ENCODE measurements at places on chromosomes 1 and 21.

DNA sequence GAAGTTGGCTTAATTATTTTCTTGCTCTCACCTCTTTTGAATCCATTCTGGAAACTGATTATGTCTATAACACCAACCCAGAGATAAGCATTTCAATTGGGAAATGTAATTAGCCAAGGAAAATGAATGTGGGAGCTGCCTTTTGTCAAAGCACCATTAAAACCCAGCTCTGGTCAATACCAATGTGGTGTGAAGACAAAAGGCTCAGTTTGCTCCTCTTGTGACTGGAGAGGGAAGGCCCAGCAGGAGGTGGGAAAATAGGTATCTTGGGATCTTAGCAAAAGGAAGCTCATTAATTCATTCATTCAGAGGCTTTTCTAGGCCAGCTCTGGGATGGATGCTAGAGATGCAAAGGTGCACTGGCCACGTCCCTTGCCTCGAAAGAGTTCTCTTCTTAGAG is 75.0 kb upstream of the SELENON start:
- no peak for DNase-seq

- no peak for DNase-seq
Measured at GRCh38 chr1:189803364-189803763, 674.3 kb downstream of the BRINP3 start.

- no peak for DNase-seq
Measured at GRCh38 chr1:206467915-206468314, 2.4 kb upstream of the IKBKE start.

DNA sequence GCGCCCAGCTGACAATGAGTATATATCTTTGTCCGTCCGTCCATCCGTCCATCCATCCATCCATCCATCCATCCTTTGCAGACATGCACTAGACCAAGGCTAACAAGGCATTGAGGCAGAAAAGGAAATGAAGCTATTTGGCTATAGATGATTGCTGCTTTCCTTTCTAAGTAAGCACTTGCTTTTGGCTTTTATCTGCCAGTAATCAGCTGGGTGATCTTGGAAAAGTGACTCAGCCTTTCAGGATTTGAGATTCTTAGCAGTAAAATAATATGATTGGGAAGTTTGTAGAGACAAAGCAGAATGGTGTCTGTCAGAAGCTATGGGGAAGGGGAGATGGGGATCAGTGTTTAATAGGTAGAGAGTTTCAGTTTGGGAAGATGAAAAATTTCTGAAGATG is 22.7 kb downstream of the ZFYVE9 start:
- DNase-seq, result no peak

DNA sequence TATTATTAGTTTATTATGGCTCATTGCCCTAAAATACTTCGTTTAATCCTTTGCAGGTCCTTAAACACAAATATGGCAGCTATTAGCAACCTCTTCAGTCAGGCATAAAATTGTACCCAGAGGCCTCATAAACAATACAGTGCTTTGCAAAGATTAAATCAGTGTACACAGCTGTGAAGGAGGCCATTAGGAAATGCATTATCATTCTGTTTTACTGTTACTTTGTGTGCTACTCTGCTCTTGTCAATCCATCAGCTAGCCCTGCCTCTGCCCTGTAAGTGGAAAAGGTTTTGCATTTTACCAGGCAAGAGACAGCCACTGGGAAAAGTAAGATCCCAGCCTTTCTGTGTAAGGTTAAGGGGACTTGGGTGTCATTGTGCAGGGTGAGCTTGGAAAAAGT is 415.7 kb upstream of the DAB1 start:
- no peak for DNase-seq

- DNase-seq, result no peak
Measured at GRCh38 chr1:42971841-42972291, 13.2 kb upstream of the SLC2A1 start.

GRCh38 chr1:61254634-61255357 is 172.4 kb downstream of the NFIA start:
- peak; percentile 48 for DNase-seq

GRCh38 chr1:222923506-222923905 is 108.7 kb downstream of the DISP1 start:
- no peak for DNase-seq

DNA sequence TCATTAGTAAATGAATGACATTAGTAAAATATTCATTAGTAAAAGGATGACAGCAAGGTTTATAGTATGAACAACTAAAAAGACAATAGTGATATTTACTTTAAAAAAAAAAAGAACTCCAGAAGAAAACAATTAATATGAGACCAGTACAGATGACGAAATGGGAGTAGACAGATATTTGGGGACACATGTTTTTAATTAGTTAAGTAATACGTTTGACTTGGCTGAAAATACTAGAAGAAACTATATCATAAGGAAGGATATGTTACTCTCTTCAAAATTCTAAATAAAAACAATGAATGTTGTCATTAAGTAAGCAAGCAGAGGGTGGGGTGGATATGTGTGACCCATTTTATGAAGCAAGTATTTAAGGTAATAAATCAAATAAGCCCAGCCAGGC is 61.9 kb downstream of the GPATCH2 start:
- DNase-seq, result no peak

GRCh38 chr1:152188673-152189591 is 29.9 kb upstream of the RPTN start:
- peak; percentile 58 for DNase-seq

GRCh38 chr1:182770232-182770631 is 19.3 kb upstream of the NPL start:
- no peak for DNase-seq

- peak; percentile 60 for DNase-seq
Measured at GRCh38 chr1:160541622-160542302, 18.7 kb upstream of the SLAMF6 start.

DNA sequence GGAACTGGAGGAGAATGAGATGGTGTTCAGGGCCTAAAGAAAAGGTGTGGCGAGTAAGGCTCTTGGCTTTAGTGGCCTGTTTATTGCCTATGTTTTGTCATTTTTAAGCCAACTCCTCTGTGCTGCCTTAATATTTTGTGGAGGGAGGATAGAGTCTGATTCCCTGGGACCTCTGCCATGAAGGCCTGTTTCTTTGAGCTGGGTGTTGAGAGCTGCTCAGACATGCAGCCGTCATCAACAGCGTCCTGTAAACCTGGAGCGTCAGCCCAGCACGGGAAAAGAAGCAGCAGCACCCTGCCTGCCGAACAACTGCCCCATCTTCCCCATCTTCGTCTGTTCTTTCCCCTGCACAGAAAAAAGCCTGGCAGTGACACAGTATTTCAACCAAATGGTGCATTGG is 27.1 kb upstream of the SNX27 start:
- no peak for DNase-seq

- no peak for DNase-seq
Measured at GRCh38 chr1:116737855-116738321, 16.3 kb upstream of the CD2 start.

GRCh38 chr1:244041466-244042120 is 9.5 kb upstream of the ZBTB18 start:
- DNase-seq, result no peak

DNA sequence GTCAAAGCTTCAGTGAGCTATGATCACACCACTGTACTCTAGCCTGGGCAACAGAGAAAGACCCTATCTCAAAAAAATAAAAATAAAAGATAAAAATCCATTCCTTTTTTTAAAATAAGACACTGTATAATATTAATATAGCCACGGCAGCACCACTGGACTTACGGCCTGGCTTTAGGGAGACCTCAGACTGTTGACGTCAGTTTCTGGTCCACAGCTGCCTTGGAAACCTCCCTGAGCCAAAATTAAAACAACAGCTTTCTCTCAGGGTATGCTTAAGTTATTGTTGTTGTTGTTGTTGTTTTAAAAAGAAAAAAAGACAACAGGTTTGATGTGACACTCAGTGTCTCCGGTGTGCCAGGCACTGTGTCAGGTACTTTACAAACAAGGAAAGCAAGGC is 42.0 kb downstream of the CAPZB start:
- no peak for DNase-seq

DNA sequence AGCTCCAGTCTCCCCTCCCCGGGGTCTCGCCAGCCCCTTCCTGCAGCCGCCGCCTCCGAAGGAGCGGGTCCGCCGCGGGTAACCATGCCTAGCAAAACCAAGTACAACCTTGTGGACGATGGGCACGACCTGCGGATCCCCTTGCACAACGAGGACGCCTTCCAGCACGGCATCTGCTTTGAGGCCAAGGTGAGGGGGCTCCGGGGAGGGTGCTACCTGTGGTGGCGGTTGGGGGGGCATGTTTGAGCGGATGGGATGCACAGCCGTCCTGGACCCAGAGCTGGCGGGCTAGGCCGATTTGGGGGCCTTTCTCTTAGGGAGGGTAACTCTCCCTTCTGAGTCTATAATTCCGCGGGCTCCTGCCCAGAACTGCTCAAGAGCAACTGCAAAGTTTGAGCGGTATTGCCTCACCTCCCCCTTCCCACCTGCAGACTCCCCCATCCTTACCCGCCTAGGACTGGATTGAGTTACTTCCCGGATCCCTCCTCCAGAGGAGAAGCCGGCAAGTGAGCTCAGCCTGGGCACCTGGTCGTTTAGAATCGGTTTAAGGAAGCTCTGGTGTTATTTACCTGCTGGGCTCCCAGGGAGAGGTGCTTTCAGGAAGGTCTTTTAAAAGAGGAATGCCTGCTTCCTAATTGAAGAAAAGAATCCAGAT is 730 bp downstream of the NOS1AP start:
- no peak for DNase-seq

GRCh38 chr1:182716740-182717720 is 32.6 kb upstream of the RGS8 start:
- DNase-seq, result no peak

DNA sequence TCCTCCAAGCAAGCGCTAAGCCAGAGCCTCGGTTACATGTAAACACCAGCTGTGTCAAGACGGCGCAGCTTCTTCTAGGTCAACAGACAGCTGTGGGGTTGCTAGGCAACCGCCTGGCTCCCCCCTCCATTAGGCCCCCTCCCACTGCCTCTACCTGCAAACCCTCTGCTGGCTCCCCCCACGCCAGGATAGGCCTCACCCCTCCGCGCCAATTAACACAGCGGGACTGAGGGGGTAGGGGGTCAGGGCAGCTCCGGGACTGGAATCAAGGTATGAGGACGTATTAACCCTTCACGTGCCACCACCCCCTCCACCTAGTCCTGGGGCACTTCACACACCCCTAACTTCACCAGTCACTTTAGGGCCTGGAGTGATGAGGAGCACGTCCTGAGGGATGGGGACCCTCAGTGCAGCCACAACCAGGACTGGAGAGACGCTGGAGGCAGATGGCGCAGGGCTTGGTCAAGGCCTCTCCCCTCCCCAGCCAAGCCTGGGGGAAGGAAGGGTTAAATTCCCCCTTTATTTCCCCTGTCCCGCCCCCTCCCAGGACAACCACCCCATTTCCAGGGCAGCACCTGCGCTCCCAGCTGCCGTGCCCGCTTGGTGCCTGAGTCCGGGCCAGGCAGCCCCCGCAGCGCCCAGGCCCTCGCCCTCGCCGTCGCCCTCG is 37.4 kb upstream of the WASF2 start:
- no peak for DNase-seq

- peak; percentile 29 for DNase-seq
Measured at GRCh38 chr21:34091607-34092006, 18.2 kb downstream of the MRPS6 start.

- DNase-seq, result no peak
Measured at GRCh38 chr1:23039308-23039826, 20.1 kb downstream of the KDM1A start.

- no peak for DNase-seq
Measured at GRCh38 chr21:32918478-32919120, 107.1 kb upstream of the OLIG2 start.

DNA sequence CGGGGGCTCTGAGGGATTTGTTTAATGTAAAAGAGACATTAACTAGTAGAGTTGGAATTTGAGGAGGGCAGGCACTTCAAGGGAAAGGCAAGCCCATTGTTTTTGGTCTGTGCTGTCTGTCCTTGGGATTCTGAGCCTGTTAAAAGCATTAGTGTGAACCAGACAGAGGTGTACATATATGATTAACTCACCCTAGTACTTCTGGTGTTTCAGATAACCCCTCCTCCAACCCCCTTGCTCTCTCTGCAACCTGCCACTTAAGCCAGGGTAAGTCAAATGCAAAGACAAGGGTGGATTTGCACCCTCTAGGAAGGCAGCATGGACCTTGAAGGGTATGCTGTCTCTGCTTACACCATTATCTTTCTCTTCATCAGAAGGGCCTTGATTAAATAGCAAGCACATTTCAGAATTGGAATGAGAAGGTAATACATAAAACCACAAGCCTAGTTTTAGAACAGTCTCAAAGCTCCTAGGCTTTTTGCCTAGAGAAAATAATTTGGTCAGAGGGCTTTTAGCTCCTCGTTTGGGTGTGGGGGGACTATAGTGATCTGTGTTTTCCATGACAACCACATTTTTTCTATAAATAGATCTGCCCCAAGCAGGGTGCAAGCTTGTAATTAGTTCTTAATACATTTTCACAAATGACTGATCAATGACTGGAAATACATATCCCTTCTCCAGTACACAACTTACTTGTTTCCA is 120.7 kb upstream of the SGIP1 start:
- DNase-seq, result no peak

- DNase-seq, result peak; percentile 82
Measured at GRCh38 chr1:58041621-58042020, 504.9 kb downstream of the OMA1 start.

DNA sequence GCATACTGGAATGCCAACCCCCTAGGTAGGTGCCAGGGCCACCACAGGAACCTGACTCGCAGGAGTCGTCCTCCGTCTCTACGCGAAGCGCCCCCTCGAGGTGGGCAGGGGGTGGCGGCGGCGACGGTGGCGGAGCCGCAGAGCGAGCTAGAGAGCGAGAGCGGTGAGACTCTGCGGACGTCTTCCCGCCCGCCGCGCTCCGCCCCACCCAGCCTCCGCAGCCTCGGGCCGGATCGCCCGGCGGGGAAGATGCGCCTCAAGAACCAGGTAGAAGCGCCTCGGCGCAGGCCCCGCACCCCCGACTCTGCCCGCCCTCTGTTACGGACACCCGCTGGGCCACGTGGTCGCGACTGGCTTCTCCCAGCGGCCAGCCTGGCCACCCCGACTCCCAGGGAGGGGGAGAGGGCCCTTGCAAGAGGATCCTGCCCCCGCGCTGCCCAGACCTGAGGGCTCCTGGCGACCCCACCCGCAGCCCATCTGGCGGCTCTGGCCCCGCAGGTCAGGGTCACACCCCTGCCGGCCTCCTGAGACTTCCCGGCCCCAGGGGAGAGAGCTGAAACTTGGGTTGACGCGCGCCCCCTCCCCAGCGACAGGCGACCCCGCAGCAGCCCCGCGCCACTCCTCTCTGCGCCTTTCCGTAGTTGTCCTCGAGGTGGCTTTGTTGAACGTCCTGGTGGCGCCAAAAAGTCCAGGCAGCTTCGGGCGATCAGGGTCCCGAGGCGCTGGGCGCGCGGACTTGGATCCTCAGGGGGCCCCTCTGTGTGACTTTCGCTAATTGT is 24.4 kb upstream of the AGBL4 start:
- no peak for DNase-seq

All from renal cortical epithelial cell (primary cell).